Hepatic stellate cell (primary cell): ENCODE measurements at places on chromosomes 11 and 22.

GRCh38 chr22:24330636-24331035, 60.0 kb downstream of the SPECC1L start:
- no peak for DNase-seq

GRCh38 chr11:118820412-118821357, 29.7 kb upstream of the DDX6 start:
- no peak for DNase-seq

DNA sequence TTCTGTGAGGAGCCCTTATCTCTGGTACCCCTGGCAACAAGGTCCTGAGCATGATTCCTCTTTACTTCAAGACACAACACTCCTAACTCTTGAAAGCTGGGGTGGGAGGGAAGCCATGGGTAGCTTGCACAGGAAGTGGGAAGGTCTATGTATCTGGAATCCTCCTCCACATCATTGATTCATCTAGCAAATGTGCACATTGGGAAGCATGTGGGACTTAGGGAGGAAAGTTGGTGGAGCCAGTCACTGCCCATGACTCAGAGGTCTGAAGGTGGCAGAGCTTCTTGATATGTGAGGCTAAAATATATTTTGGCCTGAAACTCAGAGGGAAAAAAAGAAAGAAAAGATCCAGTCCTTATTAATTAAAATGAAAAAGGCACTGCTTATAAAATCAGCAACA, 1000.9 kb downstream of the DLG2 start:
- DNase-seq = no peak

DNA sequence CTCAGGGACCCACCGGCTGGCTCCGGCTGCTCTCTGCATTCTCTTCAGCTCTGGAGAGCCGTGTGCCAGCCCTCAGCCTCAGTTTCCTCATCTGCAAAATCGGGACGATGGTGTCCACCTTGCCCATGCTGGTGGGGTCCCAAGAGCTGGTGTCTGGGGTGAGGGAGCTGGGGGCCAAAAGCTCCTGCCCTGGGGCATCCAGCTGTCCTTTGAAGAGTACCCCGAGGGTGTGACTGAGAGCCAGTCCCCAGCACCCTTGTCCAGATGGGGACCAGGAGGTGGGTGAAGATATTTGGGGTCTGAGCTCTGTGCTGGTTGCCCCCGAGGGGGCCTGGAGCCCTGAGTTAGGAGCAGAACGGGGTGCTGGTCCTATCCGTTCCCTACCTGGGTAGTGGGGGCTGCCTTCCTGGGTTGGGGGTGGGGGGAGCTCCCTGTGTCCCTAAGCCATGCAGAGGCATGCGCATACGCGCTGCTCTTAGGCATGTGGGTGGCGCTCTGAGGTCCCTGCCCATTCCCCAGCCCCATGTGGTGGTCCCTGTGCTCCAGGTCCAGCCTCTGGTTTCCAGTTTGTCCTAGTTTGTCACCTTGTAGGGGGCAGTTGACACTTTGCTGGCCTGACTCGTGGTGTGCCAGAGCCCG, 4.9 kb downstream of the LRP5 start:
- no peak for DNase-seq

DNA sequence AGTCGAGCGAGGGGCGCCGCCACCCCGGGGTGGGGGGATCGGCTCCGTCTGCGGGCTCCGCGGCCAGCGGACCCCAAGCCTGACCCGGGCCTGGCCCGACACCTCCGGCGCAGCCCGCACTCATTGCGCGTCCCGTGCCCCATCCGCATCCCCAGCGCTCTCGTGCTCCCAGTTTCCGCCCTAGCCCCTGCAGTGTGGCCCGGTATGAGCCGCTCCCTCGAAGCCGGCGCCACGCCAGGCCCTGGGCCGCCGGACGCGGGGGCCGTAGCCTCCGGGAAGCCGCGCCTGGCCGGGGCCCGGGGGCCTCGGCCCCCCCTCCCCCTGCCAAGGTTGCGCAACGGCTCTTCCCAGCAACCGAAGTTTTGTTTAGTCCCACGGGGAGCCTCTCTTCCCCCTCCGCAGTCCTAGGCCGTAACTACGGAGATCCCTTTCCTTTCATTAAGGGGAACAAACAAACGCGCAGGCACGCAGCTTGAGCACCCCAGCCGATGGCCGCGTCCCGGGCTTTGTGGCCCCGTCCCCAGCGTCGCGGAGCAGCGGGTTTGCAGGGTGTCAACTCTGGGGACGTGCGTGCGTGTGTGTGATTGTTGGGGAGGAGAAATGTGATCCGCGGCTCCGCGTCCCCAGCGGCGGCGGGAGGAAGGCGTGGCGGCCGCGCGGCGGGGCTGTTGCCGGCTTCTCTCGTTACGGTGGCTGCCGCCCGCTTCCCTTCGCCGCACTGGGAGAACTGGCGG, 883 bp downstream of the HIPK3 start:
- DNase-seq = peak; percentile 84

GRCh38 chr11:13972043-13972910, 9.8 kb downstream of the SPON1 start:
- DNase-seq = no peak

DNA sequence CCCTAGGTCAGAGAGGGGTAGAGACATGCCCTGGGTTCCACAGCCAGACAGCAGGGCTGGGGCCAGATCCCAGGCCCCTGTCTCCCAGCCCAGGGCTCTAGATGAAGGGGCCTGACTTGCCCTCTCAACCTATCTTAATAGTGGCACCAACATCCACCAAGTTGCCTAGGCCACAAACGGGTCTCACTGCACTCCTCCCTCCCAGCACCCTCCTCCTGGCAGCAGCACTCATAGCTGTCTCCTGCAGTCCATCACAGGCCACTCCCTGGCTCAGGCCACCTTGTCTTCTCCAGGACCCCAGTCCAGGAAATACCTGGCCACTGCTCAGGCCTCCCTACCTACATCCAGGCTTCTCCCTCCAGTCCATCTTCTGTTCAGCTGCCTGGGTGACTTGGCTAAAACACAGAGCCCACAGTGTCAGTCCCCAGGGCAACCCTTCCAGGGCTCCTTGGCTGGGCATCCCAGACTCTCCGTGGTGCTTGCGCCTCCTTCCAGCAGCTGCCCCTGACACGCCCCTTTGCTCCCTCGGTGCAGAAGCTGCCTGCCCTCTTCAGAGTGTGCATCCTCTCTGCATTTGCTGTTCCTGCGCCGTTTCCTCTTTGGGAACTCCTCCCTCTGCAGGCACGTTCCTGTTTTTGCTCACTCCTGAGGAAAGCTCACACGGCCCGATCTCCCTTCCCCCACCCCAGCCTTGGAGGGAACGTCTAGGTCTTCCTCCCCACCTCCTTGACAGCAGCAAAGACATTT, 40.5 kb downstream of the LRRC32 start:
- peak; percentile 68 for DNase-seq

DNA sequence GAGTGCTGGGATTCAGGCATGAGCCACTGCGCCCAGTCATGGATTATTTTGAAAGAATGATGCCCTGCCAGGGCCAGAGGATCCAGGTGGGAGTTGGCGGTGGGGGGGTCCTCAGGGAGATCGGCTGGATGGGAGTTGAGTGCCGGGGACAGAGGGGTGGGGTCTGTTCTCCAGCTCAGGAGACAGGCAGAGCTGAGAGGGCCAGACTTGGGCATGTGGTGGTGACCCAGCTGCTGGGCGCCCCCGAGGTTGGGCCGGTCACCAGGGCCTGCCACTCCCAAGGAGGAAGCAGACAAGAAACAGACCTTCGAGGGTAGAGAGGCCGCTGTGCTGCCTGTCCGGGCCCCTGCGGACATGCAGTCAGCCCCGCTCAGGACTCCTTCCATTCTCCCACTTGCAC, 11.8 kb upstream of the PRODH start:
- DNase-seq = no peak

GRCh38 chr22:32842486-32842885, 41.0 kb downstream of the TIMP3 start:
- no peak for DNase-seq

DNA sequence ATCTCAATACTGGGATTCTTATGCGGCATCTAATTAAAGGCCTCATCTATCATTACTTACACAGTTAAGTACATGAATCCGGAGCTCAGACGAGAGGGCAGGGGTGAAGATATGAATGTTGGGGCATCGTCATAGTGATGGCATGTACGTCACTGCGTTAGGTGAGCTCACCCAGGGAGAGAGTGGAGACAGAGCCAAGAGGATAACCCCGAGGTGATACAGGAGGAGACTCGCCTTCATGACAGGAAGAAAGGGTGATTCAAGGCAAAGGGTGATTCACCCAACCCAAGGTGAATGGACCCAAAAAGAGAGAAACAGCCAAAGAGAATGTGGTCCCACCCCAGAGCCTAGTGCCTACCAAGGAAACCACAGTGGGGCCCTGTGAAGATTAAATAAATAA, 132.9 kb upstream of the BLID start:
- no peak for DNase-seq

DNA sequence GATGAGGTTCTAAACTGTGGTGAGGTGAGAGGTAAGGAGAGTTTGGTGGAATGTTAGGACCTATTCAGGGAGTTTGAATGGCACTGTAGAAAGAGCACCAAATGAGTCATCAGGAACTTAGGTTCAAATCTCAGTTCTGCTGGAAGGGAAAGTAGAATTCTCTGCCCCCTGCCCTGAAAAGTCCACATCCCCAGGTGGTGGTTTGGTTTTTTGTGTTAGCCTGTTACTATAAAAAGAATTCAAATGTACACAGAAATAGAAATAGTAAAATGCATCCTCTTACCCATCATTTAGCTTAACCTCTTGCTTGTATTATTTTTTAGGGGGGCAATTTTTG, 20.2 kb downstream of the PPFIBP2 start:
- DNase-seq = no peak

- no peak for DNase-seq
These were observed 78.2 kb downstream of the UVRAG start for GRCh38 chr11:75893251-75893650.

DNA sequence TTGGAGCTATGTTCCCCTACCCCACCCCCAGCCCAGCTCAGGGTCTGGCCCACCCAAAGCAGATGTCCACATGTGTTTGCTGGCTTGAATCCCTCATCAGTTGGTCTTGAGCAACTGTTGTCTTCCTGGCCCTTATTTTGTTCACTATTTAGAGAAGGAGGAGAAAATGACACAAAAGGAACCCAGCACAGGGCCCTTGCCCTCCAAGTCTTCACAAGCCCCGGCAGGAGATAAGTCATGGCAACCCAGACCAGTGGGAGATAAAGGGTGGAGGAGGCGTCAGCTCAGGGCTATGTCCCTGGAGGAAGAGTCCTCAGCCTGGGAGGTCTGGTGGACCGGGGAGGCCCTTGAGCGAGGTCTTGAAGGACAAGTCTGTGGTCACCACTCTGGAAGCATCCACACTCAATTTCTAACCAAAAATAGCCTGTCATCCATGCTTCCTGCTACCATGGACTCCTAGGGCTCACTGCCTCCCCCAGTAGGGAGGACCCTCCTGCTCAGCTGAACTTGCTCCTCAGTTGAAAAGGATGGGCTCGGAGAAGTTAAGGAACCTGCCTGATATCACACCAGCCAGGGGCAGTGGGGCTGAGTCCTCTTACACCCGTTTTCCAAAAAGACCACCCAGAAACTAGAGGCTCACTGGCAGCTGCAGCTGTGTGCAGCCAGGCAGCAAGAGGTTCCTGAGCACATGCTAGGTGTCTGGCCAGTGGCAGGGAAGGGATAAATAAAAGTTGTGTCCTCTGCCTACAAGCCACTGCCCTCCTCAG, 1.8 kb upstream of the RAB3IL1 start:
- peak; percentile 10 for DNase-seq

DNA sequence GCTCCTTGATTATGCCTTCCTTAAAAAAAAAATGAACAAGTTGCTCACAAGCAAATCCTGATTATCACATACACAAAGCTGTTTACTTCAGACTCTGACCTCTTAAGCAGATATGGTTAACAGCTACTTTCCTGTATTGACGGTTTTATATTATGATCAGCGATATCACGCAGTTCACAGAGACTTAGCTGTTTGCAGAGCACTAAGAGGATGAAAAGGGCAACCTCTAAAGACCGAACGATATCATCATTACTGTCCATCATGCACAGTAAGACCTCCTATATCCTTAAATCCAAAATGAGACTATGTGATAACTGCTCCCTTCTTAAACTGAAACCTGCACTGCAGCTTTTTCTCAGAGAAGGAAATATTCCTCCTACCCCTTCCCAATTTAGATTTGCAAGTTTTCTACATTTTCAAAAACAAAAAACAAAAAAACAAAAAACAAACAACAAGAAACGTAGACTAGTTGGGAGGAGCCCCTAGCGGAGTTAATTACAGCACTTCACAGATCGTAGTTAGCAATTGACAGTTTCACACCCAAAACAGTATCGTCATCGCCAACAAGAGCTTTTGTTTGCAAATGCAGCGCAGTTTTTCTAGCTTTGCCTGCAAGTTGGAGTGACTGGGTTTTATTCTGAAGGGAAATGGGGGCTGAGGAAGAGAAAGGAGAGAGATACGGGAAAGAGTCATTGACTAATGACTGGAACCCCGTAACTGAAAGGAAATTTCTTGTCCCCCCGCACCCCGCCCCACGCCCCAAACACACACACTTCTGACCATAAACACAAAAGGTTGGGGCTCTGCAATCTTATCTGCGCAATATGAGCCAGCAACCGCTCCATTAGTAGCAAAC, 1.2 kb downstream of the DDX6 start:
- peak; percentile 22 for DNase-seq

GRCh38 chr22:22720724-22721261, 76.4 kb downstream of the GGTLC2 start:
- DNase-seq = no peak

DNA sequence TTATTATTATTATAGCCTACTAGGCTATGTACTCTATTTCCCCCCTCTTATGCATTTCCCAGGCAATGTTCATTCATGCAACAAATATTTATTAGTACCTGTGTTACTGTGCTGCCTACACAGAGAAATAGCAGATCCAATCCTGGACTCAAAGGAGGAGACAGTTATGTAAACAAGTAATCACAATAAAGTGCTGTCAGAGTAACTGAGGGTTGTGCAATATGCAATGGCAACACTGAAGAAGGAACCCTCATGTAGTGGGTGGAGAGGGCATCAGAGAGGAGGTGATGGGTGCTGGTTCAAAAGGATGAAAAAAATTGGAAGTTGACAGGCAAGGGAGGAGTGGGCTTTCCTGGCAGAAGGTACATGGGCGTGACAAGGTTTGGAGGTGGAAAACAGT, 886 bp upstream of the P4HA3 start:
- no peak for DNase-seq

DNA sequence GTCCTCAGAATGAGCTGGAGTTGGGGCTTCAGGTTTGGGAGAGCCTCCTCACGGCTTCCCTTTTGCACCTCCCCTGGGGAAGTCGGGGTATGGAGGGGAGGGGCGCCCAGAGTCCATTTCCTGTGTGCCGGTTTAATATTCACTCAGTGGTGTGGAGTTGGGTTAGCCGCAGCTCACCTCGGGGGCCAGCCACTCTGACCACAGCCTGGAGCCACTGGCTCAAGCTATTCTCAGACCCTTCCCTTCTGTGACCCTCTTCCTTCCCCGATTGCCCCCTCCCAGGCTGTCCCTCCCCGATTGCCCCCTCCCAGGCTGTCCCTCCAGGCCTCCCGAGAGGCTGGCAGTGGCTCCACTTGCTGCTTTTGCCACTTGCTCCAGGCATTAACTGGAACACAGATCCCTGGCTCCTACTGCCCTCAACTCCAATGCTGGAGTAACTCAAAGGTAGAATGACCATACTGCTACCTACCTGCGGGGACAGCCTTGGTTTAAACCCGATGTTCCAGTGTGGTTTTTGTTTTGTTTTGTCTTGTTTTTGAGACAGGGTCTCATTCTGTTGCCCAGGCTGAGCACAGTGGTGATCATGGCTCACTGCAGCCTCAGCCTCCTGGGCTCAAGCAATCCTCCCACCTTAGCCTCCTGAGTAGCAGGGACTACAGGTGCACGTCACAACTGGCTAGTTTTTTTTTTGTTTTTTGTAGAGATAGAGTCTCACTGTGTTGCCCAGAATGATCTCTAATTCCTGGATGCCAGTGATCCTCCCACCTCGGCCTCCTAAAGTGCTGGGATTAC, 29.3 kb downstream of the RPUSD4 start:
- no peak for DNase-seq

- DNase-seq = no peak
These were observed 294.2 kb downstream of the NELL1 start for GRCh38 chr11:20963596-20963995.
